ENCODE measurements at places on chromosomes 11 and 22.
A peak's percentile ranks its signal among the peaks of the same experiment; 100 is the strongest.

DNA sequence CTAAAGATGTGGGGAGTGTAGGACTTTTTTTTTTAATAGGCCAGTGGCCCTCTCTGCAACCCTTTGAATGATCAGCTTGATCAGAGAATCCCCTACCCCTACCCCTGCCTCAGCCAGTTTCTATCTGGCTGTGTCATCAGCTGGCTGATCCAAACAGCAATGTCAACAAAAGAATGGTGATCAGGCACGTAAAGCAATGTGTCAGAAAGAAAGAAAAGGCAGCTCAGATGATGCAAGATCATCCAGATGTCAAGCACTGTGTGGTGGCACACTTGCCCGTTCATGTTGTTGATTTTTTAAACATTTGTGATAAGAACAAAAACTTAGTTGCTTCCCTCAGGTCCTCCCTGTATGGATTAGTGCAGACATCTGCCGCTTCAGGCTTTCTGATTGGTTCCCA is 26.3 kb upstream of the EHF start:
- DNase-seq = no peak

DNA sequence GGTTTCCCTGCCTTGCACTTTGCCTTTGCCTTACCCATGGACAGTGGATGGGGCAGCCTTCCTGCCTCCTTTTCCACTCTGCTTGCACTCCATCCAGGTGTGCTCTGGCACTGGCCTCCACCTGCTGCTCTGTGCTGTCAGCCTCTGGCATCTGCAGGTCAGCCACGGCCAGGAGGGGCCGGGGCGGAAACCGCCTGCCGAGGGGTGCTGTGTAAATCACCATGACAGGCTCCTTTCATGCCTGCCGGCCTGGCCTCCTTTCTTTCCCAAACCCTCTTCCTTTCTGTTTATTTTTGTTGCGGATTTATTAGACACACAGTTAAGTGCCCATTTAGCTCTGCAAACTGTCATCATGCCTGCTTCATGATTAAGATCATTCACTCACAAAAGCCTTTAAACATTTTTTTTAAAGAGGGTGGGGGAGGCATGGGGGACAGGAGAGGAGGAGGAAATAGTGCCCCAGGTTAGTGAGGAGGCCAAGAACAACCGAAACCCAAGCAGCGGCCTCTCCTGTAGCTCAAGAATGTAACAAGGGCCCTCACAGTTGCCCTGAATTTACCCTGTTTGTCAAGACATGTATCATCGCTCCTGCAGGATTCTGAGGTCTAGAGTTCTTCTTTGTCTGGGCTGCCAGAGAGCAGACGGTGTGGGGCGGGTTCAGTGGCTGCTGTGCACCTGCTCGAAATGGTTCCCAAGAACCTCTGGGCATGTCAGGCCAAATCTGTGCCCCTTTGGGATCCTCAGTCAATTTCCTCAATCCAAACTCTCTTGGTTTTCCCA is 83.3 kb downstream of the BARX2 start:
- no peak for DNase-seq

- no peak for DNase-seq
Measured at GRCh38 chr11:2911785-2912391, 17.3 kb downstream of the PHLDA2 start.

DNA sequence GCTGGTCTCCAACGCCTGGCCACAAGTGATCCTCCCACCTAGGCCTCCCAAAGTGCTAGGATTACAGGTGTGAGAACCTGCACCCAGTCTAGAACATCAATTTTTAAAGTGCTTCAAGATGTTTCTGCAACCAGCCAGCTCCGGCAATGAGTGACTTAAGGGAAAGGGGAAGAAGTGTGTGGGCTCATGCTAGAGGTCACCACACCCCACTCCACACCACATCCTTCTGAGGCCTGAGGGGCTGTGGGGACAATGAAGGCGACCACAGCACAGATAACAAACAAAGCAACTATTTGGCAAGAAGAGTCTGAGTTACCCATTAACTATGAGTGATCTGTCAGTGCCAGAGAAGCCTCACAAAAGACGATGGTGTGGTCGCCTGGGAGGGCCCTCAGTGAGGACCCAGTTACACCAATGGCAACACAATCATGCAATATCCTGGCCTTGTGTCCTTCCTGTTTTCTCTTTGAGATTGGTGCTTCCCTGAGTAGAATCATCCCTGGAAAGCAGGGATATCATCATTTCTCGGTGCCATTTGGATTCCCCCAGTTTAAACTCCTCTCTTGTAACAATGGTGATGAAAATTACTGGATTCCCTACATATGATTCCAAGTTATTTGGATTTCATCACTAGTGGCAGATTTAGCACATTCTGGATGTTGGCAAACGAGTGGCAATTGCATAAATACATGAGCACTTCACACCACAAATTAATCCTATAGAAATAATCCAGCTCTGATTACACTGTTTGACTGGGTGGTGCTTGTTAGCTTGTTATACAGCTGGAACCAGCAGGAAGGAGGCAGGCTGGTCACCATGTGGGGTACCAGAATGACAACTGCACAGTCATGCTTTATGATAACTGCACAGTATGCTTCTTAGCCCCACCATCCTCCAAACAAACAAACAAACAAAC is 18.4 kb downstream of the ABTB2 start:
- peak; percentile 58 for DNase-seq

DNA sequence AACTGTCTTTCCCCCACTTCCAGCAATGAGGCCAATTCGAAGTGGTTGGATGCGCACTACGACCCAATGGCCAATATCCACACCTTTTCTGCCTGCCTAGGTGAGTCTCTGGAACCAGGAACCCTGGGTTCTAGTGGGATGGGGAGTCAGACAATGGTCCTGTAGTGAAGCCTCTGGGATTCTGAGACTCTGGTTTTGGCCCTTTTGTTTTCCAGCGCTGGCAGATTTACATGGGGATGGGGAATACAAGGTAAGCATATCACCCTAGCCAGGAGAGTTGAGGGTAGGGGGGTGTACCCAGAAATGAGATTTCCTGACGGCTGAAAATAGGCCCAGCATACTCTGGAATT is 530 bp downstream of the BBS1 start:
- no peak for DNase-seq

DNA sequence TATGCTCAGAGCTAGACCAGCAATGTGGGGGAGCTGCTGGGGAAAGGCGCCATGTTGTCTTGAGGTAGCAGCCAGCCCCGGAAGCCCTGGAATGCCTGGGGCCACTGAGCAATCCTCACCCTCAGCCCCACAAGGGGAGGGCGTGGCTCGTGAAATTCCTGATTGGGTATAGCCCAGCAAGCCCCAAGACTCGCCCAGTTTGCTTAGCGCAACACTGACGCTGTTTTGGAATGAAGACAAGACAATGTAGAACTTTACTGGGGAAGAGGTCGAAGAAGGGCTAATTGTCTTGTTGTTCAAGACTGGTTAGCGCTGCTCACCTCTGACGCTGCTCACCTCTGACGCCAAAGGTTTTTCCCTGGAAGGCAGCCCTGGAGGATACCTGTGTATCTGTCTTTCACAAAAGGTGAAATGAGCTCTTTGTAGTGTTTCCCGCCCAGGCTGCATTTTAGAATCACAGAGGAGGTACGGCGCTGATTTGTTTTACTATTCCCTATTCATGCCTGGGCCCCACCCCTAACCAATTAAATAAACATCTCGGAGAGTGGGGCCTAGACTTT is 47.6 kb downstream of the ST3GAL4 start:
- DNase-seq = no peak

DNA sequence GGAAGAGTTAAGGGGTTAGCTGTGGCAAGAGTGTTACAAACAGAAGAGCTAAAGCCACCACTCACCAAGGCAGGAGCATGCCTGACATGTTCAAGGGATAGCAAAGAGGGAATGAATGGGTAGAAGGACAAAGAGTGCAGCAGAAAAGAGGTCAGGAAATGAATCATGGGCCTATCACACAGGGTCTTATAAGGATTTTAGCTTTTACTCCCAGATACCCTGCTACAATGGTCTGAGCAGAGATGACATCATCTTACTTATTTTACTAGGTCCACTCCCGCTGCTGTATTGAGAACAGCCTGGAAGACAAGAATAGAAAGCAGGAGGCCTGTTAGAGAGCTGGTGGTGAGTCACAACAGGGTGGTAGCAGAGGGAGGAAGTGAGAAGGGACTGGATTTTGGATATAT is 9.8 kb downstream of the TRAF6 start:
- peak; percentile 77 for DNase-seq

GRCh38 chr22:17769013-17769715 is 5.1 kb downstream of the BID start:
- no peak for DNase-seq

DNA sequence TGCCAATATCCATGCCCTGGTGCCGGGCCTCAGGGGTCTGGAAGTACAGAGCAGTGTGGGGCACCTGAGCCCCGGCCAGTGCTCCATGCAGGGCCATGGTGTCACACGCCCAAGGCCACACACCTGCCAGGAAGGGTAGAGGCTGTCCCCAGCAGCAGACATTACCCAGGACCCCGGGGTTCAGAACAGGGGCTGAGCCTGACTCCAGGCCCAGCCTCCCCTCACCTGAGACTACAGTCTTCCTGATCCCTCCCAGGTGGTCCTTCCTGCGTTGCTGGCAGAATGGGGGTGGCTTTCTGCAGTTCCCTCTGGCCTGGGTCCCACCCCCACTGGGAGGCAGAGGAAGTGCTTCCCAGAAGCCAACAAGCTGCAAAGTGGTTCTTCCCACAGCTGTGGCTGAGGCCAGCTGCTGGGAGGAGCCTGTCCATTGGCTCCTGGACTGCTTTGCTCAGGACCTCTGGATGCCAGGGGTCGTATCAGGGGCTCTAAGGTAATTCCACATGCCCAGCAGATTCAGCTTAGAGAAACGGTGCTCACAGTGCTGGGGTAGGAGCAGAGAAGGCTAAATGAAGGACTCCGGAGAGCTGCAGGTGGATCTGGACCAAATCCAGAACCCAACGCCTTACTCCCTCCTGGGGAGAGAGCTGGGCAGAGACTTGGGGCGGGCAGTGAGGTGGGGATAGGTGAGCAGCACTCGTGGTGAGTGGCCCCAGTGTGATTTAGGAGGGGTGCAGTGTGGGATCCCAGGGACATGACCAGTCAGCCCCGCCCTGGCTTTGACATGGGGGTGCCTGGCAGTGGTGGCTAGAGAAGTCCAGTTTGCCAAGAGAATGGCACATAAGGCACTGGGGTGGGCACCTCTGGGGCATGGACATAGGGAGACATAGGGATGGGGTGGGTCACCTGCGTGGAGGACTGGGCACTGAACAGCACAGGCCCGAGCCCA is 12.6 kb downstream of the TCIRG1 start:
- DNase-seq = no peak

- no peak for DNase-seq
Measured at GRCh38 chr11:3231550-3231850, 717 bp downstream of the MRGPRE start.

DNA sequence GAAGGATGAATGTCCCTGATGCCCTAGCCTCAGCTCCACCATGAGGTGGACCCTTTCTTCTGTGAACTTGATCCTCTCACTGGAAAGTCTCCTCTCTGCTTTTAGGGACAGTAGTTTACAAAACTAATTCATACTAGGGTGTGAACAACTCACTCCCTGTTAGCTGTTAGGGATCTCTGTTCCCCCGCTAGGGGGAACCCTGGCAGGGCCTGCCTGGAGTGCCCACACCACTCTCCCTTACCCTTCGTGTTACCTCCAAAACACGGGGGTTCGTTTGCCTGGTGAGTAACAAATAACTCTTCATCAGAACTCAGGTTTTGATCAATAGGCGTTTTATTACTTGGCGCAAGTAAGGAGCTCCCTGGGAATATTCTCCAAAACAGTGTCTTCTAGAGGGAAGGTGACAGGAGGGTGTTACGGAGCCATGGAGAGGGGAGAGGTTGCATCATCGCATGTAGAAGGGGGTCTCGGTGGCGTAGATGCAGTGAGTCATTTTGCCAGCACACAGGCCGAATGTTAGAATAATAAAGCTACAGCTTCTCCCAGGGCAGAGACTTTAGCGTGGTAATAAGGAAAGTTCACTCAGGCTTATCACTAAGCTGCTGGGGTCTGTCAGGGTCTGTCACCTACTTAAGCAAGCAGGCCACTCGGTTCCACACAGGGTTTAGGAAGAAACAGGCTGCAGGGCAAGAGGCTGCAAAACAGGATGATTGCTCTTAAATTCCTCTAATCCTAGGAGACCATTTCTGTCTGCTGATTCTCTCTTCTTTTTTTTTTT is 45.8 kb downstream of the C11orf96 start:
- no peak for DNase-seq

DNA sequence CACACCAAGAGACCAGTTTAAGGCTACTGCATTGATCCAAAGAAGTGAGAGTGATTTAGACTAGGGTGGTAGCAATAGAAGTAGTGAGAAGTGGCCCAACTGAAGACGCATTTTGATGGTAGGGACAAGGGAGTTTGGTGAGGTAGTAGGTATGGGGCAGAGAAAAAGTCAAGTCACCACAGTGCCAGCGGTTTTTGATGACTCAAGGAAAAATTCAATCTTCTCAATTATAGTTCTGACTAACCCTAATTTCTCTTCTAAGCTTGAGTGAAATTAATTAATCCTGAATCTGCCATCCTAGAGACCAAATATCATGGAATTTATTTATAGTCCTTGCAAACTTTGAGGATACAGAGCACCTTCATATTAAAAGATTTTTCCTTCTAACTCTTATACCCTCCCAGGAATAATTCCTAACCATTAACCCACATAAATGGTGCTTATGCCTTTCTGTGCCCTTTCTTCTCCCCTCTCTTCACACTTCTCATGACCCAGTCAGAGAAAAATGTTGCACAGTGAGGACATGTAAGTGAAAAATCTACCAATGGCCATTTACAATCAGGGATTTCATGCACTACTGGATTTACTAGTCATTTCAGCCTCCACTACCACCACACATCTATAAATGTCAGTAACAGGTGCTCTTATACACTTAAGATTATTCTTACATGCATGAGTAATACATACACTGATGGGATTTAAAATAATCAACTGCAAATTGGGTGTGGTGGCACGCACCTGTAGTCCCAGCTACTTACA is 45.9 kb upstream of the ARHGAP32 start:
- DNase-seq = no peak

- no peak for DNase-seq
Measured at GRCh38 chr22:30717331-30717921, 22.8 kb downstream of the OSBP2 start.

DNA sequence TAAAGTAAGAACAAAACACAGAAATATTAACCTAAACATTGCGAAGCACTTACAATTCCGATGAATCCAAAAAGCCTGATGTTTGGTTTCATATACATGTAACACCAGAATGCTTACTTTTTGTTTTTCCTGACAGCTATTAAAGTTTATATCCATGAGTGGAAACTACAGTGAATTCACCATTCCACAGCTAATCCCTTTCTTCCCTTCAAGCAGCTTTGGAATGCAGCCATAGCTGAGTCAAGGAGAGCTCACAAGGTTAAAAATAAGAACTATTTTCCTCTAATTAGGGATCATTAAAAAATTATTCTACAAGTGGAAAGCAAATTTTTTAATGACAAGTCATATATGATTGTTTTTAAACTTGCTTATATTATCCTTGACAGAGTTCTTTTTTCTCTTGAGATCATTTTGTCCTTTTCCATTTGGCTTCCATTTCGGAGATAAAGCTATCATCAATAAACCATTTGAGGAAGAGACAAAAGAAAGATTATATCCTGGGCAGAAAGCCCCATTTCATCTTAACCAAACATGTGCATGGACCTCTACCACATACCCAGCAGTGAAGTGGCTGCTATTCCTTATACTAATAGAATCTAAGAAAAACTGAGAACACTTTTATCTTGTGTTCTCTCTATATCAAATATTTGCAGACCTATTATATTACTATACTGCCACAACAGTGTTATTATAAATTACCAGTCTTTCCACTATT is 19.7 kb upstream of the FIBIN start:
- no peak for DNase-seq

Measured in Kasumi-1 (cell line).